Mononuclear cell (primary cell): ENCODE measurements at places on chromosomes 3 and 15. TPM values are rescaled to one million over a fixed set of nuclear protein-coding genes. Genes with fewer than 3 reads are reported as not detected.

Gene TMPRSS7
- not detected for total RNA-seq

Gene GOLGA8O
- 3.7 TPM for total RNA-seq

Gene LPP
- 32.5 TPM for total RNA-seq

Gene ATP13A5
- total RNA-seq, result not detected

Gene AGBL1
- total RNA-seq, result under 0.01 TPM

Gene LAMB2
- 3.1 TPM for total RNA-seq
